HAP-1 (cell line): ENCODE measurements at places on chromosomes 6 and 20.

DNA sequence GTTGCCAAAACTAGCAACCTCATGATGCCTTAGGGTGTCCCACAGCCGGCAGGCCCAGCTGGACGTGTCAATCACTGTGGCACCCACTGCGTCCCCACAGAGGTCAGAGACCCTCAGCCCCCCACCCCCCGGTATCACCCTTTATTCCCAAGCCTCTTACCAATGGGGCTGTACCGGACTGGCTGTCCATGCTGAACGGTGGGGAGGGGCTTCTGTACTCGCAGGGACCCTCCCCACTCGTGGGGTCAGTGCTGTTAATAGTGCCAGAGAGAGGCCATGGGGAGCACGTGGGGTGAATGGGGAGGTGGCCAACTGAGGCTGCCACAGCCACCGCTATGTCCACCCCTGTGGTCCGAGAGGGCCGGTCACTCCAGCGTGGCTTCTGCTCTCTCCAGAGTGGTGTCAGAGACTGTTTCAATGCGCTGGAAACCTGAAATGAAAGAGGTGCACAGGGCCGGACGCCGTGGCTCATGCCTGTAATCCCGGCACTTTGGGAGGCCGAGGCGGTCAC, 68.6 kb downstream of the THBS2 start:
- DNase-seq: no peak

- DNase-seq: peak; percentile 65
Measured at GRCh38 chr6:159110013-159110412, 59.2 kb upstream of the FNDC1 start.

GRCh38 chr6:38370653-38371601, 268.8 kb downstream of the BTBD9 start:
- DNase-seq: no peak

- no peak for DNase-seq
Measured at GRCh38 chr20:3842348-3842930, 4.2 kb upstream of the MAVS start.

- no peak for DNase-seq
Measured at GRCh38 chr6:166809721-166810120, 146.6 kb downstream of the RNASET2 start.

GRCh38 chr6:162560891-162561290, 166.7 kb downstream of the PRKN start:
- no peak for DNase-seq

DNA sequence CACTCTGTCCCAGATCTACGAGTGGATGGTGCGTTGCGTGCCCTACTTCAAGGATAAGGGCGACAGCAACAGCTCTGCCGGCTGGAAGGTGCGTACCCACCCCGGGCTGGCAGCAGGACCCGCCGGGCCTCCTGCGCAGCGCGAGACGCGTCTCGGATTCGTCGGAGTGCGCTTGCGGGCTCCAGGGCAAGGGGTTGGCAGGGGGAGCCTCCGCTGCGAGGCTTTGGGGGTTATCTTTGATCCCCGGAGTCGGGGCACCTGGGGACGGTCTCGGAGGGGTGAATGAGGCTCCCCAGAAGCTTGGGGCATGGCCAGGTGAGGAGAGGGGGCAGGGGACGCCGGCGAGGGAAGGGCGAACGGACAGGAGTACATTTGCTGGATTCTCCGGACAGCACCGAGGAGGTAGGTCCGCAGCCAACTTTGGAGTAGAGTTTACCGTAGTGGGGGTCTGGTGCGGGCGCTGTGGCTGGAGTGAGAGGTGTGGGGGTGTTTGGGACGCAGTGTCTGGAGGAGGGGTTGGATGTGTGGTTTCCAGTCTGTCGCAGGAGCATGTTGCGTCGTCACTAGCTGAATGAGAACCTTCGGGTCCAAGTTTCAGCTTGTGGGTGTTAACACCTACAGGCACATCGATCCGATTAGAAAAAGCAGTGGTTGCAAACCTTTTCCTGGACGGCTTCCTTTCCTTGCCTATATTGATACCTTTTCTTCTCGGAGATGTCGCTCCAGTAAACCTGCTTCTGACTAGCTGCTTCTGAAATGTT, 1.2 kb downstream of the FOXO3 start:
- no peak for DNase-seq

DNA sequence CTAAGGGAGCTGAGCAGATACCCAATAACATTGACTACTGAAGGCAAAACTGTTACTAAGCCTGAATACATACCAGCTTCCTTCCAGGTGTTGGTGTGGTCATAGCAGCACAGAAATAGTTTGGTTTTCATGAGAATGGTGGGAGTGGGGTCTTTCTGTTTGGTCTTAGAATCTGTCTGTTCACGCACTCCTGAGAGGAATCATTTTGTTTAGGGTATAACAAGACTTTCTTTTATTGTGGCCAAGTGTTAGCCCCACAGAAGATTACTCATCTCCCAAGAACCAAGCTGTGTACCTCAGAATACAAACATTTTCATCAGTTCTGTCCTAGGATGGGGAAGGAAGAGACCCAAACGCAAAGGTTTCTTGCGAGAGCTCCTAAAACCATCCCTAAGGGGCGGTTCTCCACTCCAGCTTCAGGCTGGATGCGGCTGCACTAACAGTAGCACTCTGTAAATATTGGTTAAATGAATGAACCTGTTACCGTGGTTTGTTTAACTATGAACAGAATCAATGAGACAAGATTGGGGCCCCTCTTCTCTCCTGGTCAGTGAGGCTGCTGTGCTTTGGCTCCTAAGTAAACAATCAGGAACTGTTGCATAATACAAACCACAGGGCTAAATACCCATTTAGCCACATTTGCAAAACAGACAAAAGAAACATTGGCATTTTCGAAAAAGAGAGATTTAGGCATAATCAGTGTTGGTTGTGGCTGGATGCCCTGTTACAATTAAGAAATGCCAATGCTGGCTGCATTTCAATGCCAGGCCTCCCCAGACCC, 44.9 kb downstream of the SNAP25 start:
- DNase-seq: no peak

- DNase-seq: no peak
Measured at GRCh38 chr20:53050338-53050737, 78.2 kb downstream of the TSHZ2 start.

GRCh38 chr20:4014031-4014474, 1.3 kb downstream of the RNF24 start:
- DNase-seq: peak; percentile 66

- peak; percentile 67 for DNase-seq
Measured at GRCh38 chr20:41135187-41135887, 2.0 kb upstream of the PLCG1 start.

GRCh38 chr6:16183187-16183664, 54.3 kb downstream of the MYLIP start:
- DNase-seq: peak; percentile 62

DNA sequence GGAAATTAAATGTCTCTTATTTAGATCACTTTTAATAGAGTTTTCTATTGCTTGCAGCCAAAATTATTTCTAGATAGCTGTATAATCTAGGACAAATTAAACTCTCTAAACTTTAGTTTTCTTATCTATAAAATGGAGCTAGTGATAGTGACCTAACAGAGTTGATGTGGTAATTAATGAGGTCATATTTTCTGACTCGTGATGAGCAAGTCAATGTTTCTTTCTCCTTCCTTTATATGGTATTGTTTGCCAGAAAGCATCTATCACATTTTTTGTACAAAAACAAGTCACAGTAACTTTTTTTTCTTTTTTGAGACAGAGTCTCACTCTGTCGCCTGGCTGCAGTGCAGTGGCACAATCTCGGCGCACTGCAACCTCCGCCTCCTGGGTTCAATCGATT, 267.7 kb downstream of the FARS2 start:
- no peak for DNase-seq
